ENCODE measurements at places on chromosomes 4 and X. TPM values are rescaled to one million over a fixed set of nuclear protein-coding genes. Genes with fewer than 3 reads are reported as not detected.
A peak's percentile ranks its signal among the peaks of the same experiment; 100 is the strongest.

DNA sequence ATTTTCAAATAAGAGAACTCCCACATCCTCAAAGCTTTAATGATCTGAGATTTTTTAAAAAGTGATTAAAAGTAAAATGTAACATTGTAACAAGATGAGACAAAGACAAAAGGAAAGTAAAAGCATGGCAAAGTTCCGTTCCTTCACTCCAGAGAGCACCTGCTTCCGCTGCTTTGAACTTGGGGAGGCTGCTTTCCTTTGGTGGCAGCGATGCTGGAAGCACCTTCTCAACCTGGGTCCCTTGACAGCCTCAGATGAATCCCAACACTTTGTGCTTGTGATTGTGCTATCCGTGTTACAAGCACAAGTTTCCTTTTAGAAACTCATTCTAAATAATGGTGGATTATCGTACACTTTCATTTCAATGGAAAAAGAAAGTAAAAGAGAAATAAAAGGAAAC lies 59.7 kb downstream of the HADH start:
- DNase-seq: no peak
- no peaks in the 10 kb centered on the region for H3K4me1 ChIP-seq
- H3K36me3 ChIP-seq: no peaks in the 10 kb centered on the region
- no peak overlapping the region for H3K27ac ChIP-seq

GRCh38 chrX:138034136-138034535 lies 468.2 kb downstream of the ZIC3 start:
- H3K4me1 ChIP-seq: no peaks in the 10 kb centered on the region
- DNase-seq: peak; percentile 10
- H3K27ac ChIP-seq: no peak overlapping the region
- no peaks in the 10 kb centered on the region for H3K36me3 ChIP-seq
- no peaks in the 10 kb centered on the region for H3K27me3 ChIP-seq

DNA sequence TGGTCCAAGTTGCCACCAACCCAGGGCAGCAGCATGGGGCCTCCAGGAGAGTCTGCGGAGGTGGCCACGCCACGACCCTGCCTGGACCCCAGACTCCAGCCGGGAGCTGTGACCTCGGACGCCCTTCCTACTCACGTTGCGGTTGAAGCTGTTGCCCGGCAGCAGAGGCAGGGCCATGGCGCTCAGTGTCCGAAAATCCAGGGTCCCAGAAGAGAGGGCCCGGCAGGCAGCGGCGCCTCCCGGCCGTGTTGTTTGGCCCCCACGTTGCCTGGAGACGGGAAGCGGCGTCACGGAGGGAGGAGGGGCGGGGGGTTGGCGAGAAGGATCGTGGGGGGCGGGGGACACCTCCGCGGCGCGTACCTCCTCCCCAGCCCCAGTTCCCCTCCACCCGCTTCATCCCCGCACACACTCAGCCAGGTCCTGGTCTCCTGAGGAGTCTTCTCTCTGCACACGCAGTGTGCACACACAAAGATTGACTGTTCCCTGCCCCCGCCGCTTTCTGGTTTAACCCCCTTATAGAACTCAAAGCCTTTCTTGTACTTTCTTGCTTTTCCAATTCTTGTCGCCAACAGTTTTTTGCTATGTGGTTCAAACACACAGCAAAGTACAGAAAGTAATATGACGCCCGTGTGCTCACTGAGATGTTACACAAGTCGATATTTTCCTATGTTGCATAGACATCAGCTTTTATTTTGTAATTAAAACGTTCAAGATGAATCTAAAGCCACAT lies at the start of gene EFHC2:
TSS of gene EFHC2 (minus strand) at position 261 of the 730 bp plus-strand sequence. CDS start at position 177, 84 bp downstream.
- H3K27ac ChIP-seq: no peak within 1 kb of the TSS
- peak; percentile 46 for DNase-seq

The PRIMPOL gene
- total RNA-seq: 22.4 TPM

DNA sequence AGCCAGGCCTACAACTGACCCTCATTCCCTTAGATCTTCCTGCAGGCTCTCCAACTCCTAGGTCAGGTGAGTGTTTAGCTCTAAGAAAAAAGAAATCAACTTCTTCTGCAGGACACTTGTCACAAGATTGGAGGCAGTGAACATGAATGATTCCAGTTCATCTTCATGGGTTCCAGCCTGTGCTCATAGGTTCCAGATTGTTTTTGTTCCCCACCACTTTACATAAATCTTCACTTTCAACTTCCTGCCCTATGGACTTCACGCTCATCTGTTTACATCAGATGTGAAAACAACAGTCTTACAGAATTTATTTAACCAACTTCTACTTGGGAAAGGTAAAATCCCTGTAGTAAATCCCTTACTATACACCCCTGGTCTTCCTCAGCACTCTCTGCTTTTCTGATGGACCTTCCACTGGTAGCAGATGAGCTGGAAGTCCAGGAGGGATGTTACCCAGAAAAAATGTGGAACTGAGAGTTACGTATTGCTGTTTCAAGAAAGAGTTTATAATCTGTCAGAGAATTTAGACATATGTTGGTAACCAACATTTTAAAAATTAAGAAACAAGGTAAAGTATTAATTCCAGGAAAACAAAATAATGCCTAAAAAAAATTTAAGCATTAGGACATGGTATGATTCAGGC lies 62.4 kb downstream of the ANAPC10 start:
- no peaks in the 10 kb centered on the region for H3K36me3 ChIP-seq
- H3K4me3 ChIP-seq: no peak overlapping the region
- no peaks in the 10 kb centered on the region for H3K27me3 ChIP-seq
- H3K27ac ChIP-seq: no peak overlapping the region
- DNase-seq: no peak

Data from neural progenitor cell (in vitro differentiated cells).